ENCODE measurements at places on chromosomes 11 and 22.

GRCh38 chr11:69896250-69896649 is 77.0 kb upstream of the FGF3 start:
- DNase-seq = no peak

- no peak for DNase-seq
Observed at GRCh38 chr11:123238297-123238696, 43.2 kb upstream of the CLMP start.

GRCh38 chr22:49634006-49634772 is 193.5 kb downstream of the BRD1 start:
- no peak for DNase-seq

DNA sequence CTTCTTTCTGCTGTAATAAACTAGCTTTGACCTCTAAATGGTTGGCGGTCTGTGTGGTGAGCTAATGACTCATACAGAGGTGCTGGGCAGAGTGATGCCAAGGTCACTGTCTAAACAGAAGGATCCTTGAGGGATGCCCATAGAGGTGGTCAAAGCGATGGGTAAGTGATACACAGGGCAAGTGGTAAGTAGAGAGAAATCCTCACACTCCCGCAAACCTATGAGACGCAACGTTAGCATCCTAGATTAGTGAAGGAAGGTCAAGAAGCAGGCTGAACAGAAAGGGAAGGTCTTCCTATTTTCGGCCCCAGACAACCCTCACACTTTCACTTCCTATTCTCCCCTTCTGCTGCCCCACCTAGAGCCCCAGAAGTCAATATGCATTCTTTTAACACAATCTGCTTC is 65.6 kb upstream of the SESN3 start:
- DNase-seq = no peak

GRCh38 chr22:33823552-33823951 is 96.7 kb downstream of the LARGE1 start:
- no peak for DNase-seq

DNA sequence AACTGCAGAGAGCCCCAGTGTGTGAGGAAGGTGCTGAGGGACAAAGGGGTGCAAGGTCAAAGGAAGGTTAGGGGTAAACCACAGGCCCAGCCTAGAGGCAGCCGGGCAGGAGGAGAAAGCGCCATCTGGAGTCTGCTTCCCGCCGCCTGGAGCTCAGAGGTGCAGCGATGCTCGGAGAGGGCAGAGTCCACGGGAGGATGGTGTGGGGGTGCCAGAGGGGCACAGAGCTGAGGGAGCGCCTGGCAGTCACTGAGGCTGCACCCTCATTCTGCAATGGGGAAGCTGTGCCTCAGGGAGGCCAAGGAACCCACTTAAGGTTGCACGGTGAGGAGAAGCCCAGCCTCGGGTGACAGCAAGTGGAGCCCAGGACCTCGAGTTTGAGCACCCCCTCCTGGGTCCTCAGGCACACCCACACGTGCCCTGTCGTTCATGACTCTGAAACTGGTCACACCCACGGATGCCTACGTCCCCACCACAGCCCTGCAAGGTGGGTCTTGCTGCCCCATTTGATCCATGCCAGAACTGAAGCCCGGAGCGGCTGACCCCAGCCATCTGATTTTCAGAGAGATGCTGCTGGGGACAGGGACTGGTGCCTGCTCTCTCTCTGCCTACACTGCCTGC is 1.6 kb downstream of the IL2RB start:
- DNase-seq = no peak

DNA sequence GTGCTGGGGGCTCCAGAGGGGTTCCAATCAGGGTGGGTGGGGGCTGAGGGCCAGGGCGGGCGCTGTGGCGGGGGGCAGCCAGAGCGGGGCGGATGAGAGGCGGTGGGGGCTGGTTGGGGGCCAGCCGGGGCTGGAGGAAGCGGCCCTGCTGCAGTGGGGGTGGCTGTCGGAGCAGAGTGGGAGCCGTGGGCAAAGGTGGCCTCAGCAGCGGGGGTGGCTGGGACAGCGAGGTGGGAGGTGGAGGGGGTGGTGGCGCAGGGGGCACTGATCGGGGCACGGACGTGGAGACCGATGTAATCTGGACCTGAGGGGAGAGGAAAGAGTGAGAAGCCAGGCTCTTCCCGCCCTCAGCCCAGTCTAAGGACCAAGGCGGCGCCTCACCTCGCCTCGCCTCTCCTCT is 5.1 kb downstream of the RCOR2 start:
- DNase-seq = no peak

GRCh38 chr11:105969756-105970155 is 52.3 kb downstream of the MSANTD4 start:
- DNase-seq = no peak

GRCh38 chr11:9823439-9823838 is 159.6 kb downstream of the SWAP70 start:
- no peak for DNase-seq

DNA sequence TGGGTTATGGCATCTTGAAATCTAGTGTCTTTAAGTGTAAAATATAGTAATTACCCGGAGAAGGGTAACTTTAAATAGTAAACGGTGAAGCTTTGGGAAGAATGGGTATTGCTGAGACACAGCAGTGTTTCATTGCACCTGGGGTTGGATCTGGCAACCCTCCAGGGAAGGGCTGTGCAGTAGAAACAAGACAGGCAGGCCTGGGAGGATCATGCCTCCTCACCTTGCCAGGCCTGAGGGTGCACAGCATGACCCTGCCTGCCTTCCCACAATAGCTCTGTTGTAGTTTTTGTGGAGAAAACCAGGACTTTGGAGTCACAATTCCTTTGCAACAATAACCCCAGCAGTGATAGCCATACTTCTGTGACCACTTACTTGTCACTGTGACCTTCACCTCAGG is 64.6 kb upstream of the ADSL start:
- DNase-seq = peak; percentile 75

DNA sequence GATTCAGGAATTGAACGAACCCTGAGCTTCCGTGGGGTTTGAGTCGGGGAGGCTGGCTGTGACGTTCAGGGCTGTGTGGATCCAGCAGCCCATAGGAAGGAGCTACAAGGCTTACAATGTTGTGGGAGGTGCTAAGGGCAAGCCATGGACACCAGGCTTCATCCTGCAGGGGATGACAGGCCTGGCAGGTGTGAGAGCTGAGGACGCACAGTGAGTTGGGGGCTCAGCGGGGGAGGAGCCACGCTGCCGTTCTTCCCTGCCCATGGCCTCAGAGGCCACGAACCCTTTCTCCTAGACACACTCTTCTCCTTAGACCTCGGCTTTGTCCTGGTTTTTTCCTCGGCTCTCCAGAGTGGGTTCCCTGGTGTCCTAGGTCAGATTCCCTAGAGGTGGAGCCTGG is 113.3 kb upstream of the SLC22A12 start:
- no peak for DNase-seq

- no peak for DNase-seq
Observed at GRCh38 chr22:43293655-43294392, 49.3 kb downstream of the SCUBE1 start.

DNA sequence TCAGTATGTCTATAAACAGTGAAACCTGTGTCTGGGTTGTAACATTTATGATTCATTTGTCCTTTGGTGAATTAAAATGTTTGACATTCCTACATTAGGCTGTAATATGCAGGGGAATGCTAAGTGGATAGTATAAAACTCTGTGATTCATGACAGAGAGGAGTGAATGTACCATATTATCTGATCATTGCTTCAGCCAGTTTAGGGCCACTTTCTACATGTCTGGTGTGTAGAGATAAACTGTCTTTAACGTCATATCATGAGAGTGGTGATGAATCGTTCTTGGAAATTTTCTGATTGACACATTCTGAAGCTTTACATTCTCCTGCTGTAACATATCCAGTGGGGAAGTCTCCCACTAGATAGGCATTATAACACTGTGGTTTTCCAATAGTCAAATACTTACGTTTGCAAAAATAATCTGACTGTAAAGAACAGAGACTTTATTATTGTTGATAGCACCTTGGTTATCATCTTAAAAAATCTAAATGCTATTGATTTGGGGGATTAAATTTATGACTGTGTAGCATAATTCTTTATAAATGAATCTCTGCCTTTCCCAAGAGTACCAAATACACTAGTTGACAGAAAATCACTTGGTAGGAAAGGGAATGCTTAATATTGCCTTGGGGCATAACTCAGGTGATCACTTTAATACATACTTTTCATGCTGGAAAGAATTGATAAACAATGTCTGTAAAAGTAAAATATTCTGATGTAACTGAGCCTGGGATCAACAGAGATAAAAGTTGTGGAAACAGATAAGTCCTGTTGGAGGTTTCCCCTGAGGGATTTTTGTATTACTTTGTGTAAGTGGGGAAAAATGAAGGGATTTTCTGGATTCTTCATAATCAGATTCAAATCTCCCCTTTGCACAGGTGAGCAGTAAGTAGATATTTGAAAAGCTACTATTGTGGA is 427.9 kb downstream of the JRKL start:
- no peak for DNase-seq

DNA sequence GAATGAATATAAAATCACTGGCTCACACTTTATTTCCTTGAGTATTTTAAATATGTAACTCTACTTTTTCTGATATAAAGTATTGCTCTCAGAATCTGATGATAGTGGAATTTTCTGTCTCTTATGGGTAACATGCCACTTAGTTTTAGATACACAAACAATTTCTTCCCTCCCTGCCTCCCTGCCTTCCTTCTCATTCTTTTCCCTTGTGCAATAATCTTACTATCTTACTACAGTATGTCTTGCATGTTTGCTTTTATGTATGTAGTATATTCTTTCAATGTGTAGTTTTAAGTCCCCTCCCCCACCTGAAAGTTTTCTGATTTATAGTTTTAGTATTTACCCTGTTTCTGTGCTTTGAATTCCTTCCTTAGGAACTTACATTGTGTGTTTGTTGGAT is 48.4 kb downstream of the INSC start:
- no peak for DNase-seq

- no peak for DNase-seq
Observed at GRCh38 chr11:12507391-12507790, 130.0 kb downstream of the PARVA start.

DNA sequence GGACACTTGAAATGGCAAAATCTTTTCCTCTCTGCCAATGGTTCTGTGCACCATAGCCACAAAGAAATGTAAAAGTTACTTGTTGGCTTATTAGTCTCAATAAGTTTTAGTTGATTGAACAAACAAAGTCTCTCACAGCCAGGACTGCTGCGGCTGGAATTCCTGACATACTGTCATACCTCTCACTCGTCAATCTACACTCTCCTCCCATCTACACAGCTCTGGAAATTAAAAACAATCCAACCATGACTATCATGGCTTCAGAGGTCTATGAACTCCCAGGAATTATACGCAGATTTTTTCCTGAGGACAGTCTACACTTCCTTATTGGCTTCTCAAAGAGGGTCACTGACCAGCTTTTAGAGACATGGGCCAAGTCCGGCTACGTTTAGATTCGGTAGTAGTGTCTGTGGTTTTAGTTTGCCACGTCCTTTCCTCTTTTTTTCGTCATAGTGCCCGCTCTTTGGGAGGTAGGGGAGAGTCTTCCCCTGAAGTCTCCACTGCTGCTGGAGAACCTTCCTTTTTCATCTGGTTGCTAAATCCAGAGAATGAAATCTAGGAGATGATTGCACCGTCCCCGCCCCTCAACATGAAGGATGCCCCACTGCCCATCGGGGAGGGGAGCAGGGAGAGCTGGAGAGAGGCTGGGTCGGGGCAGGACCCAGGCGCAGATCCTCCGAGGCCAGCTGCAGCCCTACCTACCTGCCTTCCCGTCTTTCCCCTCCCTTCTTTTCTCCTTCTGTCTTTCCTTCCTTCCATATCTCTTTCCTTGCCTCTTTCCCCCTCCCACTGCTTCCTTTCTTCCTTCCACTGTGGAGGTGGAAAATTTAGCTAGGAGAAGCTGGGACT is 1.0 kb upstream of the PLEKHB1 start:
- DNase-seq = no peak

GRCh38 chr11:115761348-115761747 is 257.1 kb upstream of the CADM1 start:
- no peak for DNase-seq

GRCh38 chr11:104624021-104624420 is 274.2 kb downstream of the CASP12 start:
- DNase-seq = no peak

- DNase-seq = no peak
Observed at GRCh38 chr11:77014669-77015068, 19.5 kb upstream of the B3GNT6 start.

- DNase-seq = no peak
Observed at GRCh38 chr11:124916370-124916710, 2.7 kb upstream of the HEPN1 start.

DNA sequence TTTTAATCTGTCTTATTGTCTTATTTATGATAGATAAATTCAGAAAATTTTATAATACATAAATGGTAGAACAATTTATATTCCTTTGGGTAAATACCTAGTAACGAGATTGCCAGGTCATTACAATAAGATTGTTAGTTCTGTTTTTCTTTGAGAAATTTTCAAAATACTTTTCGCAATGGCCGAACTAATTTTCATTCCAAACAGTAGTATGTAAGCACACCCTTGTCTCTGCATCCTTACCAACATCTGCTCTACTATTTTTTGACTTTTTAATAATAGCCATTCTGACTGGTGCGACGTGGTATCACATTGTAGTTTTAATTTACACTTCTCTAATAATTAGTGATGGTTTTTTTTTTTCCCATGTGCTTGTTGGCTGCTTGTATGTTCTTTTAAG is 351.4 kb upstream of the LUZP2 start:
- no peak for DNase-seq

GRCh38 chr11:102614485-102614884 is 10.6 kb downstream of the MMP20 start:
- peak; percentile 4 for DNase-seq

- DNase-seq = no peak
Observed at GRCh38 chr11:61698173-61698948, 18.2 kb downstream of the DAGLA start.
